ENCODE measurements at places on chromosomes 7 and 10. TPM values are rescaled to one million over a fixed set of nuclear protein-coding genes. Genes with fewer than 3 reads are reported as not detected.

DNA sequence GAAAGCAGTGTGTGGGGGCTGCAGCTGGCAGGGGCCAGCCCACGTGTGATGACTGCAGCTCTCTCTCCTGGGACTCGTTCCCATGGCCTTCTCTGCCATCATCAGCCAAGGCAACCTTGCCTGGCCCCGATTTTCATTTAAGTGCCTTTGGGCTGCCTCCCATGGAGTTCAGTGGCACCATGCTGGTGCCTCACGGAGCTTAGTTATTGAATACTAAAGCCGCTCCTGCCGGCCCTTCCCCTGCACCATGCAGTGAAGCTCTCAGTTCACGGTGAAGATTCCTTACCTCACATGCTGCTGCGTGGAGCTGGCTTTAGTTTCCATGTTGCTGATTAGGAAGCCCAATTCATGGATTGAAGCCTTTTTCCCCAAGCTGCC, 141.5 kb upstream of the EEPD1 start:
- H3K27me3 ChIP-seq, result peaks cover 21% of the 10 kb centered on the region
- DNase-seq, result no peak
- H3K4me1 ChIP-seq, result no peaks in the 10 kb centered on the region

- H3K27me3 ChIP-seq, result no peaks in the 10 kb centered on the region
- H3K36me3 ChIP-seq, result no peaks in the 10 kb centered on the region
- H3K4me1 ChIP-seq, result peaks cover 6% of the 10 kb centered on the region
- no peak overlapping the region for H3K27ac ChIP-seq
- no peak overlapping the region for H3K4me3 ChIP-seq
Observed at GRCh38 chr7:112877691-112878460, 87.7 kb upstream of the TMEM168 start.

GRCh38 chr10:43043773-43044447, 33.0 kb upstream of the RET start:
- no peak for DNase-seq
- H3K36me3 ChIP-seq, result no peaks in the 10 kb centered on the region
- H3K4me3 ChIP-seq, result no peak overlapping the region
- no peaks in the 10 kb centered on the region for H3K4me1 ChIP-seq

DNA sequence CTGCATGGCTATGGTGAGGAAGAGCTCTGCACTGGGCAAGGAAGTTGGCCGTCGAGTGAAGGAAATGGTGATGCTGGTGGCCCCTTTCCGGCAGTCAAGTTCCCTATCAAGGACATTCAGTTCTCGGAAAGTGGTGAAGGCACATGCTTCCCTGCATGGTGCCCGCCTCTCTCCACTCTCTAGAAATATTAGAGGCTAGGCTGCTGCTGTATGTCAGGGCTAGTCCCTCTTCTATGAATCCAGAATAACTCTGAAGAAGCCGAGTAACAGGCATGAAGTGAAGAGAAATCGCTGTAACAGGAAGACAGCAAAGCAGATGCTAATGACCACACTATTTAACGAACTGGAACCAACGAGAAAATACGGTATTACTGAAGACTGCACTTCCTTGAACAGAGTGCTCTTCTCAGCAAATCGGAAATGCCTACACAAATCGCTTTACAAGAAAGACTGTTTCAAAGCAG, 5.4 kb downstream of the IDI1 start:
- H3K36me3 ChIP-seq, result peaks cover 7% of the 10 kb centered on the region
- DNase-seq, result no peak
- H3K4me3 ChIP-seq, result no peak overlapping the region
- H3K27me3 ChIP-seq, result no peaks in the 10 kb centered on the region
- H3K4me1 ChIP-seq, result peaks cover 33% of the 10 kb centered on the region

DNA sequence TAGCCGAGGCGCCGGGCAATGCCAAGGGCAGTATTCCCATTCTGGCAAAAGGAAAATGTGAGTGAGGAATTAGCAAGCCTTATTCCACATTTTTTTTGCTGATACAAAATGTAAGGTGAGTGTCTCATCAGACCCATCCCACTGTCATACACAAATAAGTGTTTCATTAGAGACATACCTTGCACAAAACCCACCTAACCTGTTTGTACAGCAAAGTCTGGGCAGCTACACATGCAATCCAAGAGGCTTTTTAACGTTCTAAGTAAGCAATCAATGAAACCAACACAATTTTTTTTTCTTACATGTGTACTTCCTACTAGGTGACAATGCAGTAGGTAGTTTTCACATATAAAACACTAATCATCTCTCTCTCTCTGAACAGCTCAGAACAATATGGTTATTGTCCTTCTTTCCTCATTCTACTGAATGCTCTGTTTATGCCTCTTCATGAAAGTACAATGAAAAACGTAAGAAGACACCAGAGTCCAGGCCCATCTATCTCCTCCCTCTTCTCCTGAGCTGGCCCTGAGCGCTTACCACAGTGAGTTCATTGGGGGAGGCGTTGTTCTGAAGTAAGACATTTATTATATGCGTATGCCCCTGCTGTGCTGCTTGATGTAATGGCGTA, 217.2 kb downstream of the ANK3 start:
- H3K4me3 ChIP-seq, result no peak overlapping the region
- H3K36me3 ChIP-seq, result no peaks in the 10 kb centered on the region
- H3K27ac ChIP-seq, result no peak overlapping the region
- no peaks in the 10 kb centered on the region for H3K4me1 ChIP-seq
- H3K27me3 ChIP-seq, result no peaks in the 10 kb centered on the region

- H3K4me3 ChIP-seq, result no peak overlapping the region
- H3K27ac ChIP-seq, result no peak overlapping the region
- no peaks in the 10 kb centered on the region for H3K36me3 ChIP-seq
- H3K4me1 ChIP-seq, result peaks cover 9% of the 10 kb centered on the region
Observed at GRCh38 chr10:127889605-127890195, 3.0 kb downstream of the CLRN3 start.

GRCh38 chr10:128078136-128078969, 47.9 kb downstream of the MKI67 start:
- H3K4me3 ChIP-seq, result no peak overlapping the region
- no peaks in the 10 kb centered on the region for H3K36me3 ChIP-seq
- DNase-seq, result peak; percentile 28
- peaks cover 4% of the 10 kb centered on the region for H3K27me3 ChIP-seq
- no peak overlapping the region for H3K27ac ChIP-seq

Gene RABGEF1
- total RNA-seq, result 27.5 TPM

Gene VAX1
- not detected for total RNA-seq

Gene ELMO1
- total RNA-seq, result not detected
